SK-N-SH (cell line): ENCODE measurements at places on chromosomes 2 and 18. TPM values are rescaled to one million over a fixed set of nuclear protein-coding genes. Genes with fewer than 3 reads are reported as not detected.

LHCGR gene
- polyA plus RNA-seq, result not detected in 2 replicates

RAB12 gene
- polyA plus RNA-seq, result 10.9 and 11.0 TPM in 2 replicates

GCG gene
- polyA plus RNA-seq, result not detected in 2 replicates

GRCh38 chr18:44677933-44678332 lies 2.8 kb upstream of the SETBP1 start:
- DNase-seq, result no peak
- no peaks in the 10 kb centered on the region for H3K27me3 ChIP-seq
- no peak overlapping the region for H3K27ac ChIP-seq
- H3K4me1 ChIP-seq, result peaks cover 13% of the 10 kb centered on the region; the same call in 1 of the 2 replicates
- no peaks in the 10 kb centered on the region for H3K36me3 ChIP-seq
- no peak overlapping the region for H3K4me3 ChIP-seq

GRCh38 chr2:100289020-100289419 lies 33.3 kb downstream of the LONRF2 start:
- peaks cover 26% of the 10 kb centered on the region for H3K4me1 ChIP-seq
- H3K36me3 ChIP-seq, result no peaks in the 10 kb centered on the region; the same call in 1 of the 2 replicates
- H3K4me3 ChIP-seq, result no peak overlapping the region
- DNase-seq, result no peak
- H3K27me3 ChIP-seq, result no peaks in the 10 kb centered on the region
- H3K27ac ChIP-seq, result no peak overlapping the region; the same call in 1 of the 2 replicates

RAMP1 gene
- polyA plus RNA-seq, result 21.2 and 27.9 TPM in 2 replicates

DNA sequence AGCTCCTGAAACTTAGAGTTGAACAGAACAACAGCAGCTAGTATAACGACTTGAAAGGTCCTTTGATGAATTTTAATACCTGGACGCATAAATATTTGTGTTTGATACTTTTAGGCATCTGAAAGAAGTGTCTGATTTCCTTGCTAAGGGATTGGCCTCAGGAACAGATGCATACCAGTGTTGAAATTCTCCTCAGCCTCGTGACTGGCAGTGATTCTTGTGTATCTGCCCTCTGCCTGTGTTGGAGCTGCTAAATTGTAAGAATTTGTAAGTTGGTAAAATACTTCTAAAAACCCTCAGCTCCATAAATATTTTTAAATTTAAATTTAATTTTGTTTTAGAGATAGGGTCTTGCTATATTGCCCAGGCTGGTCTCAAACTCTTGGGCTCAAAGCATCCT lies 22.4 kb upstream of the SCYGR1 start:
- H3K27me3 ChIP-seq, result no peaks in the 10 kb centered on the region
- H3K4me3 ChIP-seq, result no peak overlapping the region
- peaks cover 5% of the 10 kb centered on the region; the same call in 1 of the 2 replicates for H3K4me1 ChIP-seq
- H3K27ac ChIP-seq, result no peak overlapping the region

SCN1A gene
- polyA plus RNA-seq, result 0.02 TPM in 1 of 2 replicates, not detected in the other

DNA sequence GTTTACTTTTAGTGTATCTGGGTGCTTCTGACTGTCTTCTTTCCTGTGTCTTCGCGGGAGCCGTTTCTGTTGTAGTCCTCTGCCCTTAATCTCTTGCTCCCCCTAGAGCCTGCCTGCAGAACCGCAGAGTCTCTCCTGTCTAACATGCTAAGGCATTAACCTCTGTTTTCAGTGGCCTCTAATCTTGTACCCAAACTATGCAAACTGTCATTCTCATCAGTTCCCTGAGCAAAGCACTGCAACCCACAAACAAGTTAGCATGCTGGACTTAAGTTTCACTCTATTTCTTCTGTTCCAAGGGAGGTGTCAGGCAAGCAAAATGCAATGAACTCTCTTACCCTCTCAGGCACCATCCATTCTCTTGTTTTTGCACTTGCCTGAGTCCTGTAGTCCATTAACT lies 138.4 kb downstream of the OTX1 start:
- H3K4me1 ChIP-seq, result no peaks in the 10 kb centered on the region
- peak; percentile 26 for DNase-seq
- no peaks in the 10 kb centered on the region for H3K27me3 ChIP-seq
- no peaks in the 10 kb centered on the region for H3K36me3 ChIP-seq
- H3K27ac ChIP-seq, result no peak overlapping the region

PRKAG3 gene
- polyA plus RNA-seq, result not detected in 2 replicates

GRCh38 chr18:11798271-11798670 lies 52.9 kb upstream of the CHMP1B start:
- DNase-seq, result no peak
- no peaks in the 10 kb centered on the region for H3K4me1 ChIP-seq
- H3K36me3 ChIP-seq, result no peaks in the 10 kb centered on the region
- no peak overlapping the region for H3K27ac ChIP-seq

DNA sequence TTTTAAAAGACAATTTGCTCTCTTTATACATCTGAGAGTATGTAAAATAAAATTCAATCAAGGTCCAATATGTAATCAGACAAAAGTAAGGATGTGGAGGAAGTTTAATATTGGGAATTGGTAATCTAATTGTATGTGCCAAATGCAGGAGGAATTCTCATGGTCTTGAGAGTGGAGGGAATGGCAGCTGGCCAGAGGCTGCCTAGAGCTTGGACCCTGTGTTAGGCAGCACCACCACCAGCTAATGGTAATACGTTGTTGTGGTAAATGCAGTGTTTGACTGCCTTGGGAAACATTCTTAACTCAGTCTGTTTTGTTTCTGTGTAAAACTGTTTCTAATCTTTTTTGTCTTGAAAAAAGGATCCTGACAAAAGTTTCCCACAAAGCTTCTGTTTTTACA lies 30.0 kb downstream of the GALNT1 start:
- H3K27ac ChIP-seq, result no peak overlapping the region
- H3K4me3 ChIP-seq, result no peak overlapping the region
- peaks cover 4% of the 10 kb centered on the region for H3K36me3 ChIP-seq
- peak; percentile 25 for DNase-seq
- peaks cover 12% of the 10 kb centered on the region for H3K4me1 ChIP-seq
- H3K27me3 ChIP-seq, result no peaks in the 10 kb centered on the region

DNA sequence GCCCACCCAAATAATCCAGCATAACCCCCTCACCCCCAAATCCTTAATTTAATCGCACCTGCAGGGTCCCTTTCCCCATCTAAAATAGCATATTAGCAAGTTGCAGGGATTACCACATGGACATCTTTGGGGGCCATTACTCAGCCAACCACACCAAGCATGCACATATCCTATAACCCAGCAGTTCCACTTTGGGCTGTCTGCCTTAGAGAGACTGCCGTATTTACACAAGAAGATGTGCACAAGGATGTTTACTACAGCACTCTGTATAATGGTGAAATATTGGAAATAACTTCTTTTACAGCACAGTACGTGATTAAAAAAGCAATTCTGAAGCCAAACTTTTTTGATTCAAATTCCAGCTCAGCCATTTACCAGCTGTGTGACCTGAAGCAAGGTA lies 17.3 kb upstream of the LDLRAD4 start:
- no peak for DNase-seq
- H3K27me3 ChIP-seq, result no peaks in the 10 kb centered on the region; the same call in 1 of the 2 replicates
- no peak overlapping the region for H3K27ac ChIP-seq
- H3K4me1 ChIP-seq, result no peaks in the 10 kb centered on the region
- no peak overlapping the region for H3K4me3 ChIP-seq

REG3G gene
- polyA plus RNA-seq, result not detected in 2 replicates

DNA sequence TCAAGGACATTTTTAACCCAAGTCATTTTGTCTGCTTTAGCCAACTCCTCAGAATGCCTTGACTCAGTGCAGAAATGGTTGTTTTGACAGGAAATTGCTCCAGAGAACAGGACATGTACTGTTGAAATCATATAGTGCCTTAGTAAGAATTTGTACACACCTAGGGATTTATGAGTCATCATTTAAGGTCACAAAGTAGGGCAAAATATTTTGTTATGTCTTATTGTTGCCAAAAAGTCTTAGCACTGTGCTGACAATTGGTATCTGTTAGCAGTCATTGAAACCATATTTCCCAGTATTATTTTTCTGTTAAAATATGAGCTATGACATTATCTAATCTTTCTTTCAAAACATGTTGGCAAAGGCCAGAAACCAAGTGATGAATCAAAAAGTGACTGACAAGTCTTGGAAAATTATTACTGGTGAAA lies 104.5 kb downstream of the OSBPL6 start:
- DNase-seq, result no peak
- no peaks in the 10 kb centered on the region for H3K36me3 ChIP-seq
- H3K27ac ChIP-seq, result no peak overlapping the region
- no peak overlapping the region for H3K4me3 ChIP-seq
- H3K27me3 ChIP-seq, result no peaks in the 10 kb centered on the region

SERPINB5 gene
- not detected in 2 replicates for polyA plus RNA-seq

IL1A gene
- not detected in 2 replicates for polyA plus RNA-seq

MTLN gene
- 39.1 and 45.6 TPM in 2 replicates for polyA plus RNA-seq

DNA sequence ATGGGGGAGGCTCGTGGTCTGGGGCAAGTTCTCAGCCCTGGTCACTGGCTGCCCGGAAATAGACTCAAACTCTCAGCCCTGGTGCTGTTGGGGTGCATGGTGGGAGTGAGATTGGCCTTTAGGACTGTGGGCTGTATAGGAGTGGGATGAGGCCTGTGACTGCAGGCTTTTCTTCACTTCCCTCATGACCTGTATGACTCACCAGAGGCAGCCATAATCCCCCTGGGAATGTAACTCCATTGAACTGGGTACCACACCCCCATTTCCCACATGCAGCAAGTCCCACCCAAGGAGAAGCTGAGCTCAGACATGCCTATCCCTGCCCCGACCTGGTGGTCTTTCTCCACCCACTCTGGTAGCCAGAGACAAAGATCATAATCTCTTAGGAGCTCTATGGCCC lies 177.7 kb upstream of the OSR1 start:
- H3K4me1 ChIP-seq, result no peaks in the 10 kb centered on the region; the same call in none of the 2 replicates
- no peaks in the 10 kb centered on the region for H3K36me3 ChIP-seq
- peaks cover 3% of the 10 kb centered on the region; the same call in 1 of the 2 replicates for H3K27me3 ChIP-seq
- no peak overlapping the region for H3K27ac ChIP-seq
- no peak overlapping the region for H3K4me3 ChIP-seq
- DNase-seq, result no peak

DNA sequence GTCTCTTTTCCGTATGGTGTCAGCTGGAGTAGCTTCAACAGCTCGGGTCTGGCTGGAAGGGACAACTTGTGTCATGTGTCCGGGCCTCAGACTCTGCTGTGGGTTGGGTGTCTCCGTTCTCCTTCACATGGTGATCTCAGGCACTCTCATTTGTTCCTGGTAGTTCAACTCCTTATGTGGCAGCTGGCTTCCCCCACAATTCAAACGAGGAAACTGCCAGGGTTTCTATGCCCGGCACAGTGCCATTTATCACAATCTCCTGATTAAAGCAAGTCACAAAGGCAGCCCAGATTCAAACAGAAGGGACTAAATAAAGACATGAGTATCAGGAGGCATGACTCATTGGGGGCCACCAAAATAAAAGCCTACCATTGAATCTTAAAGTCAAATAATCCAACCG lies 22.7 kb downstream of the MRO start:
- DNase-seq, result no peak
- no peaks in the 10 kb centered on the region for H3K4me1 ChIP-seq
- H3K36me3 ChIP-seq, result no peaks in the 10 kb centered on the region
- H3K27ac ChIP-seq, result no peak overlapping the region

- no peak for DNase-seq
- peaks cover 23% of the 10 kb centered on the region for H3K4me1 ChIP-seq
- H3K27ac ChIP-seq, result peak overlapping the region; percentile 55
- no peaks in the 10 kb centered on the region for H3K36me3 ChIP-seq
- no peak overlapping the region for H3K4me3 ChIP-seq
Measured at GRCh38 chr2:120919771-120920453, 184.2 kb downstream of the GLI2 start.

FMNL2 gene
- polyA plus RNA-seq, result 14.5 and 16.1 TPM in 2 replicates

- DNase-seq, result peak; percentile 72
- H3K27me3 ChIP-seq, result no peaks in the 10 kb centered on the region
- H3K36me3 ChIP-seq, result no peaks in the 10 kb centered on the region; the same call in none of the 2 replicates
- H3K4me3 ChIP-seq, result peak overlapping the region; percentile 96
- peaks cover 13% of the 10 kb centered on the region; the same call in 1 of the 2 replicates for H3K4me1 ChIP-seq
Measured at GRCh38 chr2:46299365-46300263, 2.4 kb downstream of the EPAS1 start.

DNA sequence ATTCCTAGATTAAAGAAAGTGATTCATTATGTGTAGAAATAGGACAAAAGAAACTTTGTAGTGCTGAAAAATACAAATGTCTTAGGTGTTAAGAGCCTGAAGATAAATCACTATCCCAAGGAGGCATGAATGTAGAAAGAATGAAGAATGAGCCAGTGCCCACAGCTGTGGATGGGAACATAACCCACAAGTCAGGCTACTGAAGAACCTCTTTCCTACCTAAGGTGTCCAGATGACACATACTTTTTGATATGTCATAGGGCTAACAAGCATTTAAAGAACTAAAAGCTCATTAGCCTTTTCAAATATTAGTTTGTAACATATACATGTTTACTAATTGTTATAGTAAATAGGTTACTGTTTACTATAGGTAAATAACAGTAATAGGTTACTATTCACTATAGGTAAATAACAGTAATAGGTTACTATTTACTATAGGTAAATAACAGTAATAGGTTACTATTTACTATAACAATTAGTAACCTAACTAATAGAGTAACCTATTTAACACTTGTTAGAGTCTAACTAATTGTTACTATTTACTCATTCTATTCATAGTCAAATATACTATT lies 275.0 kb upstream of the KYNU start:
- H3K4me3 ChIP-seq, result no peak overlapping the region
- H3K36me3 ChIP-seq, result no peaks in the 10 kb centered on the region
- peaks cover 2% of the 10 kb centered on the region; the same call in 1 of the 2 replicates for H3K4me1 ChIP-seq
- DNase-seq, result no peak
- no peaks in the 10 kb centered on the region for H3K27me3 ChIP-seq
- no peak overlapping the region for H3K27ac ChIP-seq

GRCh38 chr2:68091439-68092034 lies 28.7 kb upstream of the C1D start:
- no peak for DNase-seq
- peaks cover 5% of the 10 kb centered on the region; the same call in 1 of the 2 replicates for H3K4me1 ChIP-seq
- no peak overlapping the region for H3K4me3 ChIP-seq
- no peaks in the 10 kb centered on the region for H3K27me3 ChIP-seq
- H3K27ac ChIP-seq, result peak overlapping the region; percentile 50; the same call in 1 of the 2 replicates

DNA sequence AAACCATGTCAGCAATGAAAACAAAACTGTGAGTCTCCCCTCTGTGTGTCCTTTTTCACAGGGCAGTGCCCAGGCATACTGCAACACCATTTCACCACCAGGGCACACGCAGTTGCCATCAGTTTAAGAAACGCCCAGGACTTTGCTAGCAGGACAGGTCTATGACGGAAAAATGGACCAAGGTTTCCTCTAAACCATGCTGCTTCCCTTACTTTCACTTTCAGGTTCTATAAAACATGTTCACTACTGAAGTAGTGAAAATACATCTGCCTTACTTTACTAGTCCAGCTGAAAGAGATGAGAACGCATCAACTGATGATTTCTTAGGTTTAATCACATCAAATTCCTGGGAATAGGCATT lies 110.5 kb downstream of the TCF4 start:
- peak overlapping the region; percentile 75 for H3K27ac ChIP-seq
- H3K27me3 ChIP-seq, result no peaks in the 10 kb centered on the region
- no peaks in the 10 kb centered on the region for H3K36me3 ChIP-seq
- H3K4me1 ChIP-seq, result peaks cover 5% of the 10 kb centered on the region; the same call in 1 of the 2 replicates
- peak overlapping the region; percentile 62 for H3K4me3 ChIP-seq
